ENCODE measurements at places on chromosomes 5 and 9.

DNA sequence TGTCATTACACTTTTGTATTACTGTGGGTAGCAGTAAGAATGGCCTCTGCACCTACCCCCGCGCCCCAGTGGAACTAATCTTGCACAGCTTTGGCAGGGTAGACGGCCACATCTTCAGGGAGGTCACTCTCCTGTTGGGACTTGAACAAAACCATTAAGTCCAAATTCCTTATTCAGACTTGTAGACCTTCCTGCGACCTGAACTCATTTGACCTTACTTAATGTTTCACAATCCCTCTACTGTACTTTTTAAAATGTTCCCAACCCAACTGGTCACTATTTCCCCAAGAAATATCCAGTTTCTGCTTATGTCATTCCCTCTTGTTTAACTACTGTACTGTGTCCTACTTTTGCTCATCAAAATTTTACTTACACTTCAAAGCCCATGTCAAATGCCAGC, 5.3 kb upstream of the FAM120AOS start:
- no peak overlapping the region for H3K4me3 ChIP-seq
- peaks cover 12% of the 10 kb centered on the region for H3K4me1 ChIP-seq
- H3K36me3 ChIP-seq, result no peaks in the 10 kb centered on the region
- DNase-seq, result no peak
- no peak overlapping the region for H3K27ac ChIP-seq

- DNase-seq, result no peak
- H3K36me3 ChIP-seq, result no peaks in the 10 kb centered on the region
- no peaks in the 10 kb centered on the region for H3K4me1 ChIP-seq
- no peak overlapping the region for H3K4me3 ChIP-seq
Observed at GRCh38 chr5:9437741-9438240, 108.1 kb downstream of the SEMA5A start.

DNA sequence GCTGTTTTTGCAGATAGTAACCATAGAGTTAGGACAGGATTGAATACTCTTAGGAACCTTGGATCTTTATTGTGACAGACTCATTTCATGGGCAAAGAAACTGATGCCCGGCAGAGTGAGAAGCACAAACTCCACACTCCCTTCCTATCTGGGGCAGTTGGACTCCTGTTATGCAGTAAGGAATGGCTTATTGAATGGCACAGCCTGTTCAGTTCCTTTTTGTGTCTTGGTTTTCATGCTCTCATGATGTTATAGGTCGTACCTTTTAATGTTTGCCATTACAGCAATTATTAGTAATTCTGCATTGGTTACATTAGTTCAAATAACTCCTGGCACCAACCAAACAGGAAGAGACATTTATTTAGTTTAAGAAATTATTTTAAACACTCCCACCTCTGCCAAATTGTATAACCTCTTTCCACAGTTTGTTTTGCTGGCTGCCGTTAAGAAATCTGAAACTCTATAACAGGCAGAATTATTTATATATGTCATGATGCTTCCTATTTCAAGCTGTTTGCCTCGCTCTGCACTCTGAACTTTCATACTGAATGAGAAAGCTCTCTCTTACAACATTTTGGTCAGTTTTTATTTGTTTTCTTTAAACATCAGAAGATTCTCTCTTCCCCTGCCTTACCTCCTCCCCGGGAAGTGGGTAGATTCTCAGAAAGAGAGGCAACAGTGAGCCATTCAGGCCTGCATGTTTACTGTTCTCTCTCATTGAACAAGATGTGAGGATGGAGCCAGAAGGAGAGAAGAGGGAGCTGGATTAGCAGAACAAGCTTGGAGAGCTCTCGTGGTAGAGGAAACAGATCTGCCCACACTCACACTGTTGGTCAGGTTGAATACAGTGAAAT, 144.4 kb downstream of the ARHGEF28 start:
- no peaks in the 10 kb centered on the region for H3K36me3 ChIP-seq
- DNase-seq, result no peak
- H3K4me3 ChIP-seq, result no peak overlapping the region
- no peaks in the 10 kb centered on the region for H3K27me3 ChIP-seq
- no peak overlapping the region for H3K27ac ChIP-seq

DNA sequence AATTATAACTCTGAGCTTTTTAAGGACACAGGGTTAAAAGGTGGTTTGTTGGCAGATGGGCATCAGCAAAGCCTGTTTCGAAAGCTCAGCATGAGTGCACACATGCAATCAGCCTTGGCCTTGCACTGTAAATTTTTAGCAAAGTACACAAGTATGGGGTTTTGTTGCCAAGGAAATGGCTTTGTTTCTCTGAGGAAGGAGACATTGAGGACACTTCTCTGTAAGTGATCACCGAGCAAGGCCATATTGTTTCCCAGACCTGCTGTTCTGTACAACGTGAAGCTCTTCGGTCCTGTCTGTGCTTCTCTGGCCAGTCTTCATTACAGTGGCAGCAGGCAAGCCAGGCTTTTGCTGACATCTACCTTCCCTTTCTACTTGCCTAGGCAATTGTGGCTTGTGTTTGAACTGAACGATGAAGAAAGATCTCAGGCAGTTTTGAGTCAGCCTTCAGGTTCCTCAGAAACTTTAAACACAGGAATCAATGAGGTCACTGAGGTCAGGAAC, 27.9 kb upstream of the GLRX start:
- no peaks in the 10 kb centered on the region for H3K36me3 ChIP-seq
- no peak overlapping the region for H3K4me3 ChIP-seq
- no peak for DNase-seq
- H3K27ac ChIP-seq, result no peak overlapping the region
- H3K27me3 ChIP-seq, result no peaks in the 10 kb centered on the region
- no peaks in the 10 kb centered on the region for H3K4me1 ChIP-seq

- no peak overlapping the region for H3K27ac ChIP-seq
- no peaks in the 10 kb centered on the region for H3K27me3 ChIP-seq
- no peaks in the 10 kb centered on the region for H3K36me3 ChIP-seq
Observed at GRCh38 chr5:77892061-77893010, 116.2 kb upstream of the TBCA start.

DNA sequence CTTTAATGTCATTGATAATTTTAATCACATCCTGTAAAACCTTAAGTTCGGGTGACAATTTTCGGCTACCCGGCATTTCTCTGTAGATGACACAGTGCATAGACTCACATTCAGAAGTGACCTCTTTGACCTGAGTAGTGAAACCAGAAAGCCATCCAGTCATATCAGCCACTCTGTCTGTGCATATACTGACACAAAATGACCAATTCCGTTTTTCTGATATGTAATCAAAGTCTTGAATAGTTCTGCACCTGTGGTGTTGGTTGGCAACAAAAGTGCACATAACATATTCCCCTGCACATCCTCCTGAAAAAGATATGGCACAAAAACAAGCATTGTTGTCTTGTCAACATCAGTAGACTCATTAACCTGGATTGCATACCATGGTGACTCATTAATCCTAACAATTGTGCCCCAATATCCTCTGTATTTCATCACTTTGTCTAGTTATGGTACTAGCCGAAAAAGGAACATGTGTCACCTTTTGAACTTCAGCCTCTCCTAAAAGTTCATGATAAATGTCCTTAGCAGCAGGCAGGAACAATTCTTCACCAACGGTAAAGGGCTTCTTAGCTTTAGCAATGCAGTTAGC, 4.6 kb upstream of the HNRNPA0 start:
- no peaks in the 10 kb centered on the region for H3K36me3 ChIP-seq
- no peak overlapping the region for H3K4me3 ChIP-seq
- no peak overlapping the region for H3K27ac ChIP-seq
- no peaks in the 10 kb centered on the region for H3K27me3 ChIP-seq
- no peaks in the 10 kb centered on the region for H3K4me1 ChIP-seq

DNA sequence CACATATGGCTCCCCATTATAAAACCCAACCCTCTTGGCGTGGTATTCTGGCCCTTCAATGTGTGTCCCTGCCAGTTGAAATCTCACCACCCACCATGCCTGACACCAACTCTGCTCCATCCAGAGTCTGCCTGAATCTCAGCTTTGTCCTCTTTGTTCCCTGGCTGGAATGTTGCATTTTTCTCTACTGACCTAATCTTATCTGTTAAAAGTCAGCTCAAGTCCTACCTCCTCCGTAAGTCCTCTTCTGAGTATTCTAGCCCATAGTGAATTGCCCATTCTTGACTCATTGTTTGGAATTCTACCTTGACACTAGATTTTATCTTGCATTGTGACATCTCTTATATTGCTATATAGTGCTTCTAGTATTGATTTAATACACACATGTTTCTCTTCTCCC, 207.1 kb upstream of the VLDLR start:
- no peaks in the 10 kb centered on the region for H3K4me1 ChIP-seq
- no peak for DNase-seq
- no peak overlapping the region for H3K4me3 ChIP-seq
- H3K27me3 ChIP-seq, result no peaks in the 10 kb centered on the region
- no peak overlapping the region for H3K27ac ChIP-seq

DNA sequence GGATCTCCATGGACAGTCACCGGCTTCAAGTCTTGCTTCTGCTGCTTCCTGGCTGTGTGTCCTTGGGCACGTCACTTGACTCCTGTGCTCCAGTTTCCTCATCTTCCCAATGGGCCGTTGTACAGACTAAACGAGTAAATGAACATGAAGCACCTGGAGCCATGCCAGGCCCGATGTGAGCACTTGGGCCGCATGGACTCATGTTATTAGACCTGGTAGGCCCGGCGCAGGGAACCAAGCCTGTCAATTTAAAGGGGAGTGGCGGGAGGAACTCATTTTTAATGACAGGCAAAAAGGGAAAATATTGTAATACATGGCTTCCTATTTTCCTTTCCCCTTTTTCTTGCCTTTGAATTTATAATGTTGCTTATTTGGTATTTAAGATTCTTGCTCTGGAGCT, 47.5 kb downstream of the TENT4A start:
- H3K27me3 ChIP-seq, result no peaks in the 10 kb centered on the region
- H3K36me3 ChIP-seq, result no peaks in the 10 kb centered on the region
- H3K4me1 ChIP-seq, result no peaks in the 10 kb centered on the region

GRCh38 chr9:98311541-98311940, 56.1 kb upstream of the TBC1D2 start:
- H3K4me3 ChIP-seq, result no peak overlapping the region
- H3K4me1 ChIP-seq, result no peaks in the 10 kb centered on the region
- no peaks in the 10 kb centered on the region for H3K36me3 ChIP-seq
- H3K27ac ChIP-seq, result no peak overlapping the region
- no peaks in the 10 kb centered on the region for H3K27me3 ChIP-seq

- no peak for DNase-seq
- no peak overlapping the region for H3K27ac ChIP-seq
- H3K36me3 ChIP-seq, result peaks cover 6% of the 10 kb centered on the region
- H3K4me1 ChIP-seq, result no peaks in the 10 kb centered on the region
- H3K4me3 ChIP-seq, result no peak overlapping the region
- no peaks in the 10 kb centered on the region for H3K27me3 ChIP-seq
Observed at GRCh38 chr5:181233801-181234454, 9.8 kb downstream of the RACK1 start.

- no peaks in the 10 kb centered on the region for H3K36me3 ChIP-seq
- DNase-seq, result no peak
- no peak overlapping the region for H3K4me3 ChIP-seq
- no peaks in the 10 kb centered on the region for H3K27me3 ChIP-seq
Observed at GRCh38 chr5:20033881-20034280, 45.9 kb upstream of the CDH18 start.

DNA sequence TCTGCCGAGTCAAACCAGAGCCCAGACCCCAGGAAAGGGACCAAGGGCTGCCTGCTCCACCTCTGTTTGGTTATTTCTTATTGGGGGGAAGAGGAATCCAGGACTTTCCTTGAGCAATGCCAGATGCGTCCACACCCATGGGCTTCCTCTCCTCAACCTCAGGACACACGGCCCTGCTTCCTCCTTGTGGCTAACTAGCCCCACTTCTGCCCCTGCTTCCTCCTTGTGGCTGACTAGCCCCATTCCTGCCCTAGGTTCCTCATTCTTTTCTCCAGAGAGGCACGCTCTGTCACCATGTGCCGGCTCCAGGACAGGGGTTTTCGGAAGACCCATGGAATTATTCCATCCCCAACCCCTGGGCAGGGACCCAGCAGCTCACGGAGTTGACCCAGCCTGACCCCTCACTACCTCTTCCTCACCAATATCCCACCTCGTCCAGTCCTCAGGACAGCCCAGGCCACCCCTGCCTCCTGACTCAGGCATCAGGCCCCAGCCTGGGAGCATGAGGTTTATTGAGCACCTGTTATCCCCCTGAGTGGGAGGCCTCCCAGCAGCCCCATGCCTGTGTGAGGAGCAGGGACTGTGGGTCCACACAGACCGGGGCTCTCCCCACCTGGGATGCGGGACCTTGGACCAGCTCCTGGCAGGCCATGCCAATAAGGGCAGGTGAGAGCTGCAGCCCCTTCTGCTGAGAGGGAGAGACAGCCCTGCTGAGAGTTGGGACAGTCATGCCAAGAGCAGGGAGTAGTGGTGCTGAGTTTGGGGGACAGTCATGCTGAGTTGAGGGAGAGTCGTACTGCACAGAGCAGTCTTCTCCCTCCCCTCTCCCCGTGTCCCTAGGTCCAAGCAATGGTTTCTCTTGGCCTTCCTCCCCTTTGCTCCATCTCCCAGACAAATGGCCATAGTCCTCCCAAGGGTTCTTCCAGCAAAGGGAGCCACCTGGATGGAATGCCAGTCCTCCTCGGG, 11.8 kb upstream of the FCN1 start:
- H3K4me1 ChIP-seq, result no peaks in the 10 kb centered on the region
- no peak overlapping the region for H3K27ac ChIP-seq
- no peak overlapping the region for H3K4me3 ChIP-seq

GRCh38 chr9:2418619-2419018, 203.0 kb upstream of the VLDLR start:
- no peak overlapping the region for H3K27ac ChIP-seq
- no peak overlapping the region for H3K4me3 ChIP-seq
- DNase-seq, result no peak
- no peaks in the 10 kb centered on the region for H3K4me1 ChIP-seq

DNA sequence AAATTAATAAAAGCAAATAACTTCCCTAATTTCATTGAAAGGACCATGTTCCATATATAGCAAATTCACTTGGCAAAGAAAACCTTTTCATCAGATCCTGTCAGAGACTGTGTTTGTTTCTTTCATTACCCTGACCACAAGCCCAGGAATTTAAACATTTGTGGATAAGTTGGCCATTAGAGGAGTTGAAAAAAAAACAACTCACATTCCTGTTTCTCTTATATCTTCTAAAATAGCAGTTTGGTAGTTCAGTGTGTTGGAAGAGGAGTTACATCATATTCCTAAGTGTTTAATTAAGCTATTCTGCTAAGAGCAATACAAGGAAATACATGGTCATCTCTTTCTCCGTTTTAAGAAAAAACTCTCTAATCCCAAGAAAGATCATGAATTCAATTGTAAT, 505.6 kb downstream of the TLE1 start:
- H3K4me1 ChIP-seq, result no peaks in the 10 kb centered on the region
- no peaks in the 10 kb centered on the region for H3K27me3 ChIP-seq
- no peak overlapping the region for H3K4me3 ChIP-seq
- no peak overlapping the region for H3K27ac ChIP-seq
- DNase-seq, result no peak

DNA sequence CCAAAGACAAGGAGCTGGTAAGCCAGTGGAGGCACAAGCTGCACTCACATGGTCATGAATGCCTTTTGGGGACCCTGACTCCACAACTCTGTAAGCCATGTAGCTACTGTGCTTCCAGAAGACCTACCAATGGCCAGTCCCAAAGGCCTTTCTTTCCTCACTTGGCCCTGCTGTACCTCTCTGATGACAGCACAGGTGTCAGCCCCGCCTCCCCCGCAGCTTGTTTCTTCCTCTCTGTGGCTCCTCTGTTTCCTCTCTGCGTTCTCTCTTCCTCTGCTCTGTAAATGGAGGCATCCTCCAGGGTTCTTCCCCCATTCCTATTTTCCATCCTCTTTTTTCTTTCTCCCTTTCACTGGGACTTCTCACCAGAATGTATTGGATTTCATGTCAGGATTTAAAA, 26.7 kb downstream of the SH3TC2 start:
- H3K27me3 ChIP-seq, result no peaks in the 10 kb centered on the region
- H3K36me3 ChIP-seq, result no peaks in the 10 kb centered on the region
- no peak overlapping the region for H3K27ac ChIP-seq
- no peak for DNase-seq
- H3K4me1 ChIP-seq, result no peaks in the 10 kb centered on the region

Data from aorta (tissue), 5 donors.